ENCODE measurements at places on chromosomes 4 and X.
A peak's percentile ranks its signal among the peaks of the same experiment; 100 is the strongest.

GRCh38 chr4:163598028-163598427 is 103.5 kb downstream of the TMA16 start:
- DNase-seq, result no peak

DNA sequence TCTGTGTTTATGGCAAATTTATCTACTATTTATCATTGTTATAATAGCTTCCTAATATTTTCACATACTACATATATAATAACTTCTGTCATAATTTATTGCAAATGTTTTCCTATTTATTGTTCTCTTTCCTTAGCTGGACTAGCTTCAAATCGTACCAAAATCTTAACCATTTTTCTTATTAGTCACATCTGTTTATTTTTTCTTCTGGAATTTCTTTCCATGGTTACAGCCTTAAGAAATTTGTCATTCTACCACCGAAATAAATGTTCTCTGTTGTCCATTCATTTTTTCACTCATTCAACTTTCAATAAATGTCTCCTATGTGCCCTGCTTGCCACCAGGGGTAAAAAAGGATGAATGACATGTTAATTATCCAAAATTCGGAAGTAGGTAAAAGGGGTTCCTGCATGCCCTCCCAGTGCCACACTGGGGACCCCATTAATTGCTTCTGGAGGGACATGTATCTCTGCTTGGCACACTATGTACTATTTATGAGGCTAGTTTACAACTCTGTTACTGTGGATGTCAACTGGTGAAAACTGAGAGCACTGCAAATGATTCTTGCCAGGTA is 182.1 kb downstream of the SH3KBP1 start:
- DNase-seq, result no peak

GRCh38 chr4:81503586-81503985 is 31.9 kb upstream of the RASGEF1B start:
- DNase-seq, result no peak

GRCh38 chr4:106286611-106287010 is 29.4 kb downstream of the TBCK start:
- DNase-seq, result no peak

DNA sequence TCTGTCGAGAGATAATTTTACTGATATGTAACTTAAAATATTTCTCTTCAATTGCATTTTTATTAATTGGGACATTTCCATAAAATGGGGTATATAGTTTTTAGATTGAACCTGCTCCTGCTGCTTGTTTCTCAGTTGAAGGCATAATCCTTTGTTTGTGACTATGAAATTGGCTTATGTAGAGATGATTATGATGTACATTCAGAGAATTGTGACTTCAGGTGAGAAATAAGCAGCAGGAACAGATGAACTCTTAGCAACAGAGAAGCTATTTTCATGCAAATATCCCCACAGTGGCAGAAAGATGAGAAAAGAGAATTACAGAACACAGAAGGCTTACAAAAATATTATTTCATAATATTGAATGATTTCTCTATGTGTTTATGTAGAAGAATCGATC is 1499.5 kb upstream of the ADGRL3 start:
- no peak for DNase-seq

DNA sequence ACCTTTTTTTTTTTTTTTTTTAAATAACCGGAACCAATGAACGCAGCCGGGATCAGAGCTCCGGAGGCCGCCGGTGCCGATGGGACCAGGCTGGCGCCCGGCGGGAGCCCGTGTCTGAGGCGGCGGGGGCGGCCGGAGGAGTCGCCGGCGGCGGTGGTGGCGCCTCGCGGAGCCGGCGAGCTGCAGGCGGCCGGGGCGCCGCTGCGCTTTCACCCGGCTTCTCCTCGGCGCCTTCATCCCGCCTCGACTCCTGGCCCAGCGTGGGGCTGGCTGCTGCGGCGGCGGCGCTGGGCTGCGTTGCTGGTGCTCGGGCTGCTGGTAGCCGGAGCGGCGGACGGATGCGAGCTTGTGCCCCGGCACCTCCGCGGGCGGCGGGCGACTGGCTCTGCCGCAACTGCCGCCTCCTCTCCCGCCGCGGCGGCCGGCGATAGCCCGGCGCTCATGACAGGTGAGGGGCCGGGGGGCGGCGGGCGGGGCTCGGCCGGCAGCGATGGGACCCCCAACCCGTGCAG is 337 bp downstream of the STIM2 start:
- peak; percentile 59 for DNase-seq

DNA sequence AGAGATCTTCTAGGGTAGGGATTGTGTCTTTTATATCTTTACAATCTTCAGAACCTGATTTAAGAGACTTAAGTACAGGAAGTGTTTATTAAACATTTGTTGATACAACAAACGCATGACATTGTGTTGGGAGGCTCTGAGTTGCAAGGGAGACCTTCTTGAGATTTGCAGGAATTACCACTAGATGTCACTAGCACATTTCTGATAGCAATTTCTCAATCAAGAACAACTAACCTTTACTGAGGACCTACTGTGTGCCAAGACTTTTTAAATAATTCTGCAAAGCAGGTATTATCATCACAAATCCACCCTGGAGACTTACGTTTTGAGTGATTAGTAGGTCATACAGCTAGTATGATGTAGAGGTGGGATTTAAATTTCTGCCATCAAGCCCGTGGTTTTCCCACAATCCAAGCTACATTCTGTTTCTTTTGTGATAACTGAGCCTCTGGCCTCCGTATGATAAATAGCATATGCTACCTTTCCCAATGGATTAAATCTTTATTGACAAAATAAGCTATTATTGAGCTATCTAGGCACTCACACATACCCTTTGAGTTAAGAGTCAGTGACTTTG is 986.0 kb downstream of the CCSER1 start:
- DNase-seq, result no peak

DNA sequence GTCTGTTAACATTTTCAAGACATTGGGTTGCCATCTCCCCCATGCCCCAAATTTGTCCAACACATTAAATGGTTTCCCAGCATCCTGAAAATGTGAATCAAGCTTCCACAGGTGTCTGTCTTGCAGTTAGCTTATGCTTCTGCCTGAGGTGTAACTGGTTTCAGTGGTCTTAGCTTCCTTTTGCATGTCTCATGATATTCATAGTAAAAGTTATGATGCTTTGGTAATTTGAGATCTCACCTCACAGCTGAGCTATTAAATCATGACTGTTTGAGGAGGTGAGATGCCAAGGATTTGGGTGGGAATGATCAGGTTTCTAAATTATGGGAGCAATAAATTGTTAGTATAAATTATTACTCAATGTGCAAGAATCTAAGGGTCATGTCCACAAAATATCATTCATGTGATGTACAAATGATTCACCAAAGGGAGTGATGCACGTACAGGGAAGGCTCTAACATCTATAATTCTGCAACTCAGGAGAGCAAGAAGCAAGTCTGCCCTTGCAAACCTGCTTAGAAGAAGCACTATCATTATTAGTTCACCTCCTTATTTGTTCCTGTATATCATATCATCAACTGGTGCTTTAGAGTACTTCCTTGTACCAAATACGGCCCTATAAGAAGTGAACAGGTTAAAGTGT is 17.1 kb upstream of the RAI2 start:
- DNase-seq, result no peak

GRCh38 chrX:1686642-1687041 is 71.8 kb downstream of the ASMT start:
- no peak for DNase-seq

- DNase-seq, result no peak
Observed at GRCh38 chr4:110292994-110293744, 94.8 kb upstream of the ELOVL6 start.

DNA sequence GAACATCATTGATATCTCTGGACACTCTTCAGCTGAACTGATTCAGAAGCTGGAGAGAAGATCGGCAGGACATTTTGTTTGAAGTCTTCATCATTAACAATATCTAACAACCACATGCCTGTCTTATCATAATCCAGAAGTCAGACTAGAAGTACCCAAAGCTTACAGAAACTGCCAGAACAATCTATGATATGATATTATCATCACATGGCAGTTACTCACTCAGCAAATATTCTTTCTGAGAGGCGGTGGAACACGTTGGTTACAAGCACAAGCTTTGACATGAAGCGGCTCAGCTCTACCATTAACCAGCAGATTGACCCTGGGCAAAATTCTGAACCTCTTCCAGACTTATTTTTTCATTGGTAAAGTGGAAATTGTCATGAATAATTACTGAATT is 69.4 kb upstream of the KIT start:
- DNase-seq, result no peak

- no peak for DNase-seq
Observed at GRCh38 chr4:24544208-24544988, 40.0 kb downstream of the DHX15 start.

DNA sequence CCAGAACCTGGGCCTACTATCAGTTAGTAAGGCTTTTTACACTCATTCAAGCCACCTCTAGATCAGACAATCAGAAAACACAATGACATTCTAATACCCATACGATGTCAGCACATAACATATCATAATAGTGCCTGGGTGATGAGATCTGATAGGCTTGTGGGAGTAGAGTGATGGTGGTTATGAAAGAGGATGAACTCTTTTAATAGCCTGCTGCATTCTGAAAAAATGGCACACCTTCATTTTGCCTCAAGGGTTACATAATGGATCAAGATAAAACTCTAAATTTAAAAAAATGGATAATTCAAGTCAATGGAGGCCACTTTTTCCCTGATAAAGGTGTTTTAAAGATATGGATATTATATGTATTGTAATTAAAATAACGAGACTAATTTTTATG is 215.6 kb downstream of the MAML3 start:
- DNase-seq, result no peak

- no peak for DNase-seq
Observed at GRCh38 chr4:186481998-186482790, 73.2 kb downstream of the MTNR1A start.

GRCh38 chr4:139682741-139683151 is 17.1 kb downstream of the MGST2 start:
- no peak for DNase-seq

- DNase-seq, result no peak
Observed at GRCh38 chrX:84865113-84865512, 138.6 kb upstream of the APOOL start.

GRCh38 chr4:145847764-145848163 is 90.9 kb downstream of the ZNF827 start:
- no peak for DNase-seq

DNA sequence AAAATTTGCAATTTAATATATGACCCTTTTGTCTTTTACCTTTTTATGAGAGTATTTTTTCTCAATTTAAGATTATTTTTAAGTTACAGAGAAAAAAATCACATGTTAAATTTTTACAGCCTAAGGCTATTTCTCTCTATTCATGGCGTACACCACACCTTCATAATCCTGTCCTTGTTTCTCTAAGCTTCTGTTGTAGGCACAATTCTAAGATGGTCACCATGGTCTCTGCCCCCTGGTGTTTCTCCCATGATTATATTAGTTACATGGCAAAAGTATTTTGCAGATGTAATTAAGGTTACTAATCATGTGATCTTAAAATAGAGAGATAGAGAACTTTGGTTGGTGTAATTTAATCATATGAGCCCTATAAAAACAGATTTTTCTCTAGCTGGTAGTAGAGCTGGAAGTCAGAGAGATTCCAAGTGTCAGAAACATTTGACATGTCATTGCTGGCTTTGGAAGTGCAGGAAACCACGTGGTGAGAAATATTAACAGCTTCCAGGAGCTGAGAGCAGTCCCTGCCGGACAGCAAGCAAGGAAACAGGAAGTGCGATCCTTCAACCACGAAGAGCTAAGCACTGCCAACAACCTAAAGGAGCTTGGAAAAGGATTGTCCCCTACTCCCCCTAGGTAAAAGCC is 89.8 kb downstream of the EIF4E start:
- no peak for DNase-seq

DNA sequence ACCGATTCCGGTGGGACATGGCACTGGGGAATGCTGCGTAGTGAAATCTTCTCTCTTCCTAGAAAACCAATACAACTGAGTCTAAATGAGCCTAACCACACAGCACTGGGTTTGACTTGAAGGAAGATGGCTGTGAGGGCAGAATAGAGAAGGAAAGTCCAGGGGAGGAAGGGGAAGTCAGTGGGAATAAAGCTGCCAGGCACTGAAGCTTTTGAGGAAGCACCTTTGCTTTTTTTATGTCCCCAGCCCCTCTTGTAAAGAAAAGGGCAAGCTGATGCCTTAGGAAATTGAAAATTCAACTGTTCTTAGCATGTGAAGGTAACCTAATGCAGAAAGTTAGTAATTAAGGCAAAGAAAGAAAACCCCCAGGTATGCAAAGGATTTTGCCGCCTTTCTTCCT is 20.6 kb downstream of the MED28 start:
- no peak for DNase-seq

- DNase-seq, result no peak
Observed at GRCh38 chr4:142818476-142818875, 27.6 kb downstream of the INPP4B start.

GRCh38 chr4:173301518-173302201 is 32.5 kb downstream of the HMGB2 start:
- no peak for DNase-seq

DNA sequence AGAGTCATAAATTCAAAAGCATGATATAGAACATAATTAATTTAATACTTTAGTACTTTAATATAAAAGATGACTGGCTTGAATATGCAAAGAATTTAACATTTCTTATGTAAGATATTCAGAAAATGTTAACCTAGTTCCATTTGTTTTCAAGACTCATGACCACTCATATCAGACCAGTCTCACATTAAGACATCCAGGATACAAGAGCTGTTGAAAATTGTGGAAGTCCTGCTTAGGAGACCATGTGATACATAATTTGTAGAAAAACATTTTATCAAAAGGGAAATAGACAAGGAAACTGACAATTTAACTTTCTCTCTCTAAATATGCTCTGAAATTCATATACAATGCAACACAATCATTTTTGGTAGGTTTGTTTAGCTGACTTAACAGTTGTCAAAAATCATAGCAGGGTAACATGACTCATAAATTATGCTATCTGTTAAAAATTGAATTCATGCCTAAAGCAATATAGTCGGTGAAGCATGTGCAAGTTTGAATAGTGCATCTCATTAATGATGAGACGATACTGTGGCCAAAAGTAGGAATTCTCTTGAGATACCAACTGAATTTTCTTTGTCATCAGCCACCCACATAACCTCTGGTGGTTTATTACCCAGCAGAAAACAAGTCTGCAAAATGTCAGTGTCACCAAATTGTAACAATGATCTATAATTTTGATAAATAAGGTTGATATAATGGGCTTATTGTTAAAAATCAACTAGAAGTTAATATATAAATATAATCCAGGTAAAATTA is 211.4 kb downstream of the GASK1B start:
- DNase-seq, result no peak

DNA sequence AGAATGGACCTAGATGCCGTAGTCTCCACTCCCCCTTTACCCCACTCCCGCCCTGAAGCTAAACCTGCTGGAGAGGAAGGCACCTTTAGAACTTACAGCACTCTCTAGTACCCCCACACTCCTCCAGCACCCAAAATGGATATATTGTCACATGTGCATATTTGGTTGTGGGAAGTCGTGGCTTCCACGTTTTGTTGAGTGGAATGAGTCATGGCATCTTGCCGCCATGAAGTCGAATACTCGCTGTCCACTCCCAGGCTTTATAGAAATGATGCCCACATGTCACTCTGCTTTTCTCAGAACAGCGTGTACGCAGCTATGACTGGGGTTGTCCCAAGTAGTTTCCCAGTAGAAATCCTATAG is 545 bp downstream of the ABCE1 start:
- peak; percentile 50 for DNase-seq
